ENCODE measurements at places on chromosomes 4 and X.

GRCh38 chrX:46694549-46694948, 64.4 kb downstream of the SLC9A7 start:
- DNase-seq: no peak

GRCh38 chrX:18620349-18620748, 51.6 kb downstream of the RS1 start:
- no peak for DNase-seq

DNA sequence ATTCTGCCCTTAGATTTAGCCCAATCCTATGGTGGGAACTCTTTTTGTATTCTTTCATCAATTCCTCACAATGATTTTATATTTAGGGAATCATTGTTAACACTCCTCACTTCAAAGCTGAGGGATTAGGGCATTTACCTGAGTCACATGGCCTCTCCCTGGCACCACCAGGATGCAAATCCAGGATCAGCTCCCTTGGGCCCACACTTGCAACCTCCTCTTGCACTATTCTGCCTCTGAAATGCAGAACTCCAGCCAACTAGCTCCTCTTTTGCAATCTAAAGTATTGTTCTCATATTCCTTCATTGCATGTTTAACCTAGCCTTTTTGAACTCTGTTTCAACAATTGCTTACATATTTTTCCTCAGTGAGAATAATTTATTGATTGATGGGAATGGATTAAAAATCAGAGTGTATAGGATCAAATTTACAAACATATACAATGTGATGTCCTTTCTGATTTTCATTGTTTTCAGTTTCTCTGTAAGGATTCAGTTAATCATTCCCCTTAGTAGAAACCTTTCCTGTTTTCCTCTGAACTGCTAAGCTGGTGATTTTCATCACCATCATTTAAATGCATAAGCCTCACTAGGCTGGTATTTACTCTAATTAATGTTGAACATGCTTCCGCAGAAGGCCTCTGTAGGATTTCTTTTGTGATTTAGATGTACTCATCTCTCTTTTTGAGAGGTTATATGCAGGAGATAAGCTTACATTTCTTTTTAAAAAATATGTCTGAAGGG, 3.3 kb upstream of the RELL1 start:
- DNase-seq: no peak

GRCh38 chrX:65595460-65595876, 60.9 kb upstream of the LAS1L start:
- peak; percentile 77 for DNase-seq

GRCh38 chr4:173793937-173794510, 264.0 kb upstream of the HAND2 start:
- DNase-seq: no peak

- DNase-seq: no peak
These were observed at the start of gene BEX1 for GRCh38 chrX:103063918-103064434. Gene BEX1 (minus strand): TSS chrX:103064171. CDS start chrX:103063274, 897 bp downstream.

DNA sequence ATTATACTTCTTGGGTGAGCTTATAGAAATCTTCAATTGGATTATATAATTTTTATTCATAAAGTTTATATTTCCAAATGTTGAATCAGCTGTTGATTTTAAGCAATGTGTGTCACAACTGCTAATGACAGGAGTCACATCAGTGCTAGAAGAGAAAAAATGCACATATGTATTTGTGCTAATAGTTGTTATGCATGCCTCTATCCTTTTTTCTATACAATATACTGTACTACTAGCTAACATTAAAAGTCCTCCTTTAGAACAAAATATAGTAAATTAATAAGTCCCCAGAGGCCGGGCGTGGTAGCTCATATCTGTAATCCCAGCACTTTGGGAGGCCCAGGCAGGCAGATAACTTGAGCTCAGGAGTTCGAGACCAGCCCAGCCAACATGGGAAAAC, 23.7 kb upstream of the HNRNPD start:
- DNase-seq: no peak

- no peak for DNase-seq
These were observed 2073.4 kb downstream of the ARAP2 start for GRCh38 chr4:34170946-34171345.

GRCh38 chr4:122857160-122857559, 30.5 kb downstream of the FGF2 start:
- no peak for DNase-seq

- no peak for DNase-seq
These were observed 43.9 kb downstream of the C4orf50 start for GRCh38 chr4:5974321-5974720.

DNA sequence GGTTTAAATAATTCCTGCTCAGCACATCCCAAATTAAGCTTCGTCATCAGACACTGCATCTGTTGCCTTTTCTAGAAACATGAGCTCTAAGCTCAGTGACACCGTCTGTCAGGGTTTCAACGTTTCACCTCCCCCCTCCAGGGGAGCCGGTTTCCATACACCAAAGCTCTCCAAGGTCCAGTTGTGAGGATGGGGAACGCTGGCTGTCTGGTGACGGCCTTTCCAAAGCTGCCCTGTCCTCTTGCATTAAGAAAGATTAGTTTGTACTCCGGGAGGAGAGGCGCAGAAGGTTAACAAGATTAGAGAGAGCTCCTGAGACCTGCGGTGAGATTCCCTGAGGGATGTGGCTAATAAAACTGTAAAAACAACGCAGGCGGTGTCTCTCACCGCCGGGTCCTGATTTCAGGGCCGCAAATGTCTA, 43.2 kb downstream of the ASMT start:
- no peak for DNase-seq

DNA sequence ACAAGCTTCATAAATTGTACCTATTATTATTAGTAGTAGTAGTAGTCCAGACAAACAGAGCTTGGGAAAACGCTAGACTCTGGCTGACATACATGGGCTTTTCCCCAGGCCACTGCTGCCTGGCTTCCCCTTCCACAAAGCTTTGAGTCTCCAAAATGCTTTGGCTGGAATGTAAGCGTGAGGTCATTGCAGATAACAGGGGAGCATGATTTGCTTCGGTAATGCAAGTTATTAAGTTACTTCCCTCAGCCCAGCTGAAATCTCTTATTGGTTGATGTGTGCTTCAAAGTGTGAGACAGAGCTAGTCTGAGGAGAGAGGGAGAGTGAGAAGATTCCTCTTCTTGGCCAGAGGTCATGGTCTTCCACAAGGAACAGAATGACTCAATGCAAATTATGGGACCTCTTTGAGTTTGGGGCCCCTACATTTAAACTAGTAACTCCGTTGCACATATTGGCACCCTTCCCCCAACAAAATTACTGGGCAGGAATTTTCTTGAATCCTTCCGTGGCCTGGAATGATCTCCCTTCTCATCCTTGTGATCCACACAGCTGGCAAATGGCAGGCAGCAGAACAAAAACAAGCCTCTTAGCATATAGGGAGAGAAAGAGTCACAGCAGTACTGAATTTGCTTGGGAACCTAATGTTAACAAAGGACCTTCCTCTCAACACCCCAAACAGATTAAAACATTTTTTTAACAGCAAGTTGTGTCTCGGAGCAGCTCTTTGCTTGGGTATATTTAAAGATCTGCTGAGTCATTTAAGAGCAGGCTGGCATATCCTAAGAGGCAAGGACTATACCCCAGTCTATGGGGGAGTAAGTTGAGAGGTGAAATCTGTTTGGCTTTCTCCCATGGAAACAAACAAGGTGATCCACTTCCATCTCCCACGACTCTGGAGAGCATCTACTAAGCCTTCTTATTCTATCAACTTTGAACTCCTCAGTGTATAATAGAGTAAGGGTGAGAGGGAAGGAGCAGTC, 19.9 kb downstream of the AR start:
- DNase-seq: no peak

- no peak for DNase-seq
These were observed 219.7 kb downstream of the DCLK2 start for GRCh38 chr4:150297861-150298474.

DNA sequence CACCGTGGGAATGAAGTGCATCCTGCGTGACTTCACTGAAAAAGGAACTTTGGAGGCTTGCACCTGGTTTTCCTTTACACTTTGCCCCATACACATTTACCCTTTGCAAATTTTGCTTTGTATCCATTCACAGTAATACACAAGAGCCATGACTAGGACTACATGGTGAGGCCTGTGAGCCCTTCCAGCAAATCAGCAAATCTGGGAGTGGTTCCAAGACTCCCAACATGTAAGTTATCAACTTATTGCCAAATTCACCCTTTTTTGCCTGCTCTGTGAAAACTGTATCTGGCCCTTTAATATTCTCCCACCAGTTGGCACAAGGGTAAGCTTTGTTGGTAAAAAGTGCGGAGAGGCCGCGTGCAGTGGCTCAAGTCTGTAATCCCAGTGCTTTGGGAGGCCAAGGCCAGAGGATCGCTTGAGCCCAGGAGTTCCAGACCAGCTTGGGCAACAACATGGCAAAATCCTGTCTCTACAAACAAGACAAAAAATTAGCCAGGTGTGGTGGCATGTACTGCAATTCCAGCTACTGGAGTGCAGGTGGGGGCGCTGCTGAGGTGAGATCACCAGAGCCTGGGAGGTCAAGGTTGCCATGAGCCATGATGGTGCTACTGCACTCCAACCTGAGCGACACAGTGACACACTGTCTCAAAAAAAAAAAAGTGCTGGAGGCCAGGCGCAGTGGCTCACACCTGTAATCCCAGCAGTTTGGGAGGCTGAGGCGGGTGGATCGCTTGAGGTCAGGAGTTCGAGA, 5.0 kb downstream of the PRMT9 start:
- no peak for DNase-seq

- DNase-seq: no peak
These were observed 56.0 kb downstream of the RAI2 start for GRCh38 chrX:17805120-17805519.

- no peak for DNase-seq
These were observed 586.9 kb downstream of the PCDH7 start for GRCh38 chr4:31307029-31307428.

GRCh38 chrX:26915064-26915463, 548.1 kb downstream of the PPP4R3C start:
- DNase-seq: no peak

DNA sequence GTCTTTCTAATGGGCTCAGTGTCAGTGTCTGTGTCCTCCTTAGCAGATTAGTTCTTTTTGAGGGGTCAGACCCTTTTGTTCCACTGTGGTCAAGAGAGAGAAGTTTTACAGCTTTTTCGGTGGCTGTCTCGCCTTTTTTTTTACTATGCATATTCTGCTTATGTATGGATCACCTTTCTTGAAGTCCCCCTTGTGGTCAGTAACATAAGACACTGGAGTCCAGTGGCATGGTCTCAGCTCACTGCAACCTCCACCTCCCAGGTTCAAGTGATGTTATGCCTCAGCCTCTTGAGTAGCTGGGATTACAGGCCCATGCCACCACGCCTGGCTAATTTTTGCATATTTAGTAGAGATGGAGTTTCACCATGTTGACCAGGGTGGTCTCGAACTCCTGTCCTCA, 54.0 kb upstream of the PGRMC2 start:
- no peak for DNase-seq

GRCh38 chr4:97987019-97987648, 156.1 kb downstream of the STPG2 start:
- DNase-seq: no peak

DNA sequence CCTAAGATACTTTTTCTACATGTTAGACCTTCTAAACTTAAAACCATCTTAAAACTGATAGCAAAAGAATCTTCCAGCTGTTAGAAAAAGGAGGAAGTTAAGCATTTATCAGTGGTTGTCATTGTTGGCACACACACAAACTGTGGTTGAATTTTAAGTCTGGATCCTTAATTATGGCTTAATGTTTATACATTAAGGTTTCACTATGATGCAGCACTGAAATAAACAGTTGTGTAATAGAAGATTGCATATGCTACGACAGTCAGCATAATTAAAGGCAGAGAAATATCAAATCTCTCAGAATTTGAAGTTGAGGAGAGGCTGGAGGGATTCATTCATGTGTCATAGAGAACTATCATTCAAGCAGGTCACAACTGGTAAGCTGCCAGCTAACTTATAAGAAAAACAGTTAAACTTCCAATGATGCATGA, 32.3 kb downstream of the ADGRA3 start:
- no peak for DNase-seq

DNA sequence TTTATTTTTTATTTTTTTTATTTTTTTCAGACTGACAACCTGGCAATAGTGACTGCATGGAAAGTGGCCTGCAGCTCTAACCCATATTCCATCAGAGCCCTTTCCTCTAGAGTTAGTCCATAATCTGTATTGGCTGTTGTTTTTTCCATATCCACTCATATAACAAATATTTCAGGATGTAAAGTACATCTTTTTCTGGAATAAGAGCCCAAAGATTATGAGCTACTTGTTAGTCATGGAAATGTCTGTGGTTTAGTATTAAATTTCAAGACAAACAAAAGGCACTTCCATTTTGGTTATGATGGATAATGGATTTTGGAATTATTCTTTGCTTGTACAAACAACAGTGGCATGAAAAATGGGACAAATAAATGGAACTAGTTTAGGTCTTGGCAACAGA, 296.0 kb upstream of the HS3ST1 start:
- DNase-seq: no peak

All from activated CD8-positive, alpha-beta memory T cell treated with anti-CD3 and anti-CD28 coated beads for 1 hour (primary cell).